ENCODE measurements at places on chromosomes 2 and 18. TPM values are rescaled to one million over a fixed set of nuclear protein-coding genes. Genes with fewer than 3 reads are reported as not detected.

- no peak for DNase-seq
These were observed 326.5 kb downstream of the SATB2 start for GRCh38 chr2:199131136-199131655.

GRCh38 chr2:98909317-98910211 lies 26.5 kb downstream of the CRACDL start:
- peak; percentile 74 for DNase-seq

- DNase-seq = peak; percentile 33
These were observed 2.7 kb downstream of the PPP1CB start for GRCh38 chr2:28754321-28754720.

DNA sequence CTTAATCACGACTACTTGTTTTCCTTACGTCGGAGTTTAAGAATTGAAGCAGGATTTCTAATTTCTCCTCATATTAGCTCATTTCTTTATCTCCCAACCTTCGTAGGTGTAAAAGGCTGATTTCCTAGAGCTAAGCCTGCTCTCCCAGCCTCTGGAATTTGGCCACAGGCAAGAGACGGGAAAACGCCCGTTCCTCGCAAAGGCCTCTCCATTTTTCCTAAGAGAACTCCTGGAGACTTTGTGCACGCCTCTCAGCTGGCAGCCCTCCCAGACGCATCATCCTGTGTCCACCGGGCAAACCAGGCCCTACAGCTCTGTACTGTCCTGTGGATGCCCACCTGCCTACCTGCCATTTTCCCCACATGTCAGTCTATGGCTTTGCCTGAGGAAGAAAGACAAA lies 106.3 kb downstream of the FTCDNL1 start:
- DNase-seq = no peak

- DNase-seq = no peak
These were observed 4.2 kb downstream of the SP9 start for GRCh38 chr2:174338671-174339560.

GRCh38 chr2:12376025-12376424 lies 340.7 kb upstream of the TRIB2 start:
- no peak for DNase-seq

GRCh38 chr2:182826496-182826895 lies 39.9 kb downstream of the FRZB start:
- DNase-seq = no peak

- DNase-seq = no peak
These were observed 44.3 kb downstream of the BARD1 start for GRCh38 chr2:214765180-214765579.

GRCh38 chr2:169619946-169620345 lies 35.8 kb downstream of the PPIG start:
- DNase-seq = peak; percentile 6

Gene INHBB
- 3.4 TPM for total RNA-seq

Gene KYNU
- under 0.01 TPM for total RNA-seq

Gene MREG
- total RNA-seq = 0.89 TPM

DNA sequence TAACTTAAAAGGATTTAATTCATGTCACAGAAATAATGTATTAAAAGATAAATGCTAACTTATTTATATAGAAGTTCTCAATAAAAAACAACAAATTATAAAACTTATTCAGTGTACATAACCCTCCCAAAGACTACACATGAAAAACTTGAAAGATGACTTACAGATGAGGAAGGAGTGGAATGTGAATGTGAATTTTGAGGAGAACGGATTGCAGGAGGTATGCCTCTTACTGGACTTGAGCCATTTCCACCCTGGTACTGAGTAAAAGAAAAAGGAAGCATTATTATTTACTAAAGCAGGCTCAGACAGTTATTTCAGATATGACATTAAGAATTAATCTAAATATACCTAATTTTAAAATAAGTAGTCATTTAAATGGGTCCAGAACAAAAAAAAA lies 104.4 kb downstream of the TLK1 start:
- DNase-seq = peak; percentile 50

Gene ANKRD62
- not detected for total RNA-seq

Gene DTNA
- total RNA-seq = 14.5 TPM

Gene GALR1
- not detected for total RNA-seq

Gene RBM44
- 0.11 TPM for total RNA-seq

DNA sequence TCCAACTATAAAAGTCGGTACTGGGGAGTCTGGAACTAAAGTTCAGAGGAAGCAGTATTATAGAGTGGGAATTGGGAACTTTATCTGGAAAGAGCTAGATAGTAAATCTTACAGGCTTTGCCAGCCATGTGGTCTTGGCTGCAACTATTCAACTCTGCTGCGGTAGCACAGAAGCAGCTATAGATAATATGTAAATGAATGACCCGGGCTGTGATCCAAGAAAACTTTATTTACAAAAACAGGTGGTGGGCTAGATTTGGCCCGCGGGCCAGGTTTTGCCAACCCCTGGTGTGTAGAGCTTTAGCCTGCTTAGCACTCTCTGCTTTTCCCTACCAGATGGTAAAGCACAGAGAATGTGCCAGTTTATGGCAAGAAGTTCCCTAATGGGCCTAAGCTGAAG lies 70.8 kb downstream of the TNP1 start:
- DNase-seq = no peak

GRCh38 chr2:85878719-85879370 lies 9.9 kb downstream of the ST3GAL5 start:
- DNase-seq = peak; percentile 61

GRCh38 chr2:122530814-122531213 lies 775.4 kb downstream of the TSN start:
- no peak for DNase-seq

Gene CHRNG
- not detected for total RNA-seq

- peak; percentile 76 for DNase-seq
These were observed 337.8 kb downstream of the CDH2 start for GRCh38 chr18:27839141-27839540.

Gene SCYGR3
- not detected for total RNA-seq

Gene ARHGAP25
- not detected for total RNA-seq

Gene TAF4B
- 1.9 TPM for total RNA-seq

DNA sequence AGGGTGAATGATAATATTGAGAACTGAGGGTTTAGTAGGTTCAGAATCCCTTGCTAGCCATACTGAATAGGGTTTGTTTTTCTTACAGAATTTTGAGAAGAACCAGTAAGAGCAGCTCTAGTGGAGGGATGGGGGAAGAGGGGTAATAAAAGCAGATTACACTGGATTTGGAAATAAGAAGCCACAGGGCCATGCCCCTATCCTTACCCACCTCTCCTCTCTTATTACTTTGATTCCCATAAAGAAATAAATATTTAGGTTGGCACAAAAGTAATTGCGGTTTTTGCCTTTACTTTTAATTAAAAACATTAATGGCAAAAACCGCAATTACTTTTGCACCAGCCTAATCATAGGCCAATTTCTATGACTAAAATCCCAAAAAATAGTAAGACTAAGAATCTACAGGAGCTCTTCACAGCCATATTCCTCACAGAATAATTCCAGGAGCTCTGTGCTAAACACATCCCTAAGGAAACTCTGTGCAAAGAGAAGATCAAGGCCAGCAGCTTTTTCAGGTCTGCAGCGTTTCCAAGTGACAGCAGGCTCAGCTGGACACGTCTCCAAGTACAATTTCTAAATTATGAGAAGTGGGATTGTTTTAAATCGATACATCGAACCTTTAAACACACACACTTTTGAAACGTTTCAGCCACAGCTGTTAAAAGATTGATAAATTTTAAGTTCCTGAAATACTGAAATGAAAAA lies 58.4 kb upstream of the RTN4 start:
- no peak for DNase-seq

DNA sequence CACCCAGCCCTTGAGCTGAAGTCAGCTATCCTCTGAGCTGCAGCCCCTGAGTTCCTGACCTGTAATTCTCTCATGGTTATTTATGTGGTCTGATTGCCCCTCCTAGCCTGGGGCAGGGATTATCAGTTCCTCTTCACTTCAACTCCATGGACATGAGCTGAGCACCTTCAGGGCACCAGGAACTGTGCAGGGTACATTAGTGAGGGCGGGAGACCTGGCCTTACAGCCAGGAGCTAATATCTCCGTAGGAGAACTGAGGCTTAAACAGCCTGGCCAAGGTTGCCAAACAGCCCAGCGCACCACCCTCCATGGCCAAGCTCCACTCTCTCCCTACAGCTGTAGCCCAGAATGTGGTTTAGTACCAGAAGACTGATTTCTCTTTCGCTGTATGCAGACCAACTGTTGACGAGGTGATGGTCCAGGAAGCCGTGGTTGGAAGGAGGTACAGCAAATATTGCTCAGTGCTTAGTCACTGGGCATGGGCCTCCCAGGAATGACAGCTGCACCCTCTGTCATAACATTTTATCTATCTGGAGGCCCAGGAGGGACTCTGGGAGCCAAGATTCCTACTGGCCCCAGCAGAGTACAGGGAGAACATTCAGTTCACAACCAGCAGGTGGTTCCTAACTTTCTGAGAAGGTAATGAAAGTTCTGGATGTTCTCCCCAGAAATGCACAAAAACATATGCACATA lies 228.7 kb upstream of the SIX2 start:
- peak; percentile 97 for DNase-seq

Gene CFC1
- total RNA-seq = not detected

GRCh38 chr2:106020032-106020431 lies 174.1 kb downstream of the UXS1 start:
- no peak for DNase-seq

DNA sequence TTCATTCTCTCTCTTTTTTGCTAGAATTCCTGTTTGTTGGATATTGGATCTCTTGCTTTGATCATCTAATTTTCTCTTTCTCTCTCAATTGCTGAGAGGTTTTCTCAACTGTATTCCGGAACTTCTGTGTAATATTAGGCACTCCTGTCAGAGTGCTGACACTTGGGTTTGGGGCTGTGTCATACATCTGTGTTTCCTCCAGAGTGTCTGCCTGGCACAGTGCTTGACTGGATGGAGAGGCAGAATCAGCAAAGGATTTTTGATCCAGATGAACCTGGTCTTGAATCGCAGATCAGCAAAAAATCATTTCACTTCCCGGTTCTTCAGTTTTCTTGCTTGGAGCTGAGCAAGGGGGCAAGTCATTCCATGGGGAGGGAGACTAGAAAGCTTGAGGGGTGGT lies 87.7 kb upstream of the CXCR4 start:
- no peak for DNase-seq

DNA sequence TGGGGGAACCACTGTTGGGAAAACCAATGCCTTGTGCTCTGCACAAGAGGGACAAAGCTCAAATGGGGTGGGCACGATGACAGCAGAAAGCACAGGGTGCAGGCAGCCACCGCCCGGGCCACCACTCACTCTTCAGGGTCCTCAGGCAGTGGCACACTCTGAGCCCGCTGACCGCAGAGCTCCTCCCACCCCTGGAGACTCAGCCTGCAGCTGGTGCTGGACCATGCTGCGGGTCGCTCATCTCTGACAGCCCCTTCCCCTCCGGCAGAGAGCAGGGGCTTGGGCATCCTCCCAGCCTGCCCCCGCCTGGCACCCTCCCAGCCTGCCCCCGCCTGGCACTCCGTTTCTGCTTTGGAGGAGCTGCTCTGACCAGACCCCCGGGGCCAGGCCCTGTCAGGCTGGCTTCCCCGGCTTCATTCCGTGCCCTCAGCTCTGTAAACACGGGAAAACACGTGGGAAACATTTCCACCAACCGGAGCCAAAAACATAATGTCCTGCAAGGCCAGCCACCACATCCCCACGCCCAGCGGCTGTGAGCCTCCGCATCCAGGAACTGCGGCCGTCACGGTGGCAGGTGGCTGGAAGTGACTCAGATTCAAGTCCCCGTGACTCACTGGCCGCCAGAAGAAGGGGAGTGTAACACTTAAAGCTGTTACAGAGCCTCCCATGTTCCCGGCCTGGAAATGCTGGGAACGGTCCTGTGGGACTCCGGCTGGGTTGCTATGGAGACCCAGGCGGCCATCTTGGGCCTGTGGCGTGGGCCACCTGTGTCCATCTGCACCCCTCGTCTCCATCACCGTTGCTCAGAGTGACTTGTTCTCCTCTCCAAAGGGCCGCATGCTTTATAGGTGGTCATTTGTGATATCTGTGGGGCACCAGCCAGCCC lies 6.8 kb upstream of the SNED1 start:
- DNase-seq = peak; percentile 98

DNA sequence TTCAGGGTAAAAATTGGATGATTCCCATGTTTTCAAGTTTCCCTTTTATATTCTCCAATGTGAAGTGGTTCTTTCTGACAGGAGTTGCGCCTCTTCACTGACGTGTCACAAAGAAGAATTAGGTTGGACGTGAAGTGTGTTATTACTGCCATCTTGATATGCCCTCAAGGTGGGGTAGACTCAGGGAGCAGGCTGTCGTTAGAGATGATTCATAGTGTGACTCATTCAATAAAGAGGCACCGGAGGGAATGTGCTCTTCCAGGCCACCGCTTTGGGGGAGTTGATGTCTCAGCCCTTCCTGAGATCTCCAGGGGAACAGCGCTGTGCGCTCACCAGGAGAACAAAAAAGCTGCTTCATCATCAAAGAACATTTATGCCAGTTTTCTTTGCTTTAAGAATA lies 3.6 kb upstream of the DGKD start:
- DNase-seq = peak; percentile 95

Gene AQP12A
- total RNA-seq = not detected

DNA sequence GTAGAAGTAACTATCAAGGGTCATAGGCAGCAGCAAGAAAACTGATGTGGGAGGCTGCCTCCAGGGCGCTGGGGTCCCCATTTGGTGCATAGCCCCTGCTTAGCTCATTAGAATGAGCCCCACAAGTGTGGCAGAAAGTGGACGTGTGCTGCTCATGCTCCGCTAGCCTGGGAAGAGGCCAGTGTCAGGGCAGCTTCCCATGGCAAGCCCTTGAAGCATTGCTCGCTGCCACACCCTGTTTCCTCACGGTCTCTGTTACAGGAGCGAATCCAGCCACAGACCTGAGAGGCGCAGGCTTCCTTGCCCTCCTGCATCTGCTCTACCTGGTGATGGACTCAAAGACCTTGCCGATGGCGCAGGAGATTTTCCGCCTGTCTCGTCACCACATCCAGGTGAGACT lies 22.5 kb downstream of the ELMOD3 start:
- peak; percentile 14 for DNase-seq

DNA sequence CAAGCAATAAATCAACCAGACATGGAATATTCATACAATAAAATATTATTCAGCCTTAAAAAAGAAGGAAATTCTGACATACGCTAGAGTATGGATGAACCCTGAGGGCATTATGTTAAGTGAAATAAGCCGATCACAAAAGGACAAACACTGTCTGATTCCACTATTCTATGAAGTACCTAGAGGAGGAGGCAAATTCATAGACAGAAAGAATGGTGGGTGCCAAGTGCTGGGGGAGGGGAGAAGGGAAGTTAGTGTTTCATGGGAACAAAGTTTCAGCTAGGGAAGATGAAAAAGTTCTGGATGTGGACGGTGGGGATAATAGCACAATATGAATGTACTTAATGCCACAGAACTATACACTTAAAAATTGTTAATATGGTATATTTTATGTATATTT lies 19.8 kb downstream of the SMAD7 start:
- DNase-seq = peak; percentile 12

Gene CPLX4
- total RNA-seq = not detected

DNA sequence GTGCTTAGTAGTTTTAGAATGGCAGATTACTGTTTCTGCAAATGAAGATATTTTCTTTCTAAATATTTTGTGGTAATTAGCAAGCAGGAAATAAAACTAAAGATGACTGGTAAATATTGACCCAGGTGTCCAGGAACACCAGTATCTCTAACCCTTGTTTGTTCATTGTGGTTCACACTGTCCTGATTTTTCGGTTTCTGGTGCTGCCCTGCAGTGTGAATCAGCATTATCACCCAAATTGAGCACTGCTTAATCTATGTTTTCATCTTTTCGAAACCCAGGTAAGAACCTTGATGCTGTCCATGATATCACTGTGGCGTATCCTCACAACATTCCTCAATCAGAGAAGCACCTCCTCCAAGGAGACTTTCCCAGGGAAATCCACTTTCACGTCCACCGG lies 167.4 kb downstream of the CAPN13 start:
- no peak for DNase-seq
